ENCODE measurements at places on chromosomes 6 and 20. TPM values are rescaled to one million over a fixed set of nuclear protein-coding genes. Genes with fewer than 3 reads are reported as not detected.

- no peak for DNase-seq
Measured at GRCh38 chr6:28948782-28949486, 25.1 kb upstream of the TRIM27 start.

- DNase-seq, result no peak
Measured at GRCh38 chr6:36920546-36920945, 34.0 kb upstream of the PI16 start.

- no peak for DNase-seq
Measured at GRCh38 chr6:3391902-3392458, 64.9 kb downstream of the SLC22A23 start.

GRCh38 chr20:57996465-57996864 is 232.0 kb downstream of the ANKRD60 start:
- no peak for DNase-seq

GRCh38 chr6:134733801-134734200 is 216.1 kb downstream of the ALDH8A1 start:
- no peak for DNase-seq

Gene C2
- total RNA-seq, result 2.4 TPM

Gene SASH1
- 35.5 TPM for total RNA-seq

GRCh38 chr6:154878871-154879491 is 116.1 kb upstream of the TIAM2 start:
- DNase-seq, result no peak

DNA sequence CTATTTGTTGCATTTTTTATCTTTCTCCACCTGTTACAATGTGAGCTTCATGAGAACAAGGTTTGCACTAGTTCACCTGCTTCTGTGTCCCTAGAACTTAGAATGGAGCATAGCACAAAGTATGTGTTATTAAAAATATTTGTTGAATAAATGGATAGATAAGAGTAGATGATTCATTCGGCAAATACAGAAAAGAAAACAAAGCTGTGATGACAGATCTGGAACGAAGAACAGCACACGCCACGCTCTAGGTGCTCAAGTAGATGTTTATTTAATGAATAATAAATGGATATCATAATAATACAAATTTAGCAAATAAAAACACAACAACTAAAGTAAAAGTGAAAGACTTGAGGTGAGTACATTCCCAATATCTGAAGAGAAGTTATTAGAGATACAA is 273.1 kb downstream of the HAO1 start:
- DNase-seq, result no peak

GRCh38 chr6:34652263-34652662 is 44.3 kb downstream of the ILRUN start:
- no peak for DNase-seq

Gene GSTA3
- not detected for total RNA-seq

GRCh38 chr20:43977252-43977651 is 62.6 kb downstream of the TOX2 start:
- no peak for DNase-seq

DNA sequence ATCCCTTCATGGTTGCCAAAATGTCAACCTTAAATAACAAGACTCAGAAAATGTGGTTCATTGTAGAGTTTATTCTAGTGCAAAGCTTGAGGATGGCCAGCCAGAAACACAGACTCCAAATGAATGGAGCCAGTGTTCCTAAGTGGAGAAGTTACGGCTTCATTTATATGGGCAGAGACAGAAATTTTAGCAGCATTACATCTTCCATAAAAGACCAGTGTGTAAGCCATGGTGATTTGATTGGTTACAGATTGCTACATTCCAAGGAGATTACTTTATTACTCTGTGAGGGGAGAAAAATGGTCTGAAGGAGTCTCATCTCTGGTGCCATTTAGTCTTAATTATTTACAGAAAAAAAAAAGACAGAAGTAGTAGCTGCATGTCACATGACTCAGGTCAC is 97.8 kb downstream of the OTOR start:
- no peak for DNase-seq

- DNase-seq, result no peak
Measured at GRCh38 chr6:129481706-129482105, 228.3 kb downstream of the ARHGAP18 start.

GRCh38 chr20:19260412-19261090 is 48.1 kb downstream of the SLC24A3 start:
- DNase-seq, result no peak

DNA sequence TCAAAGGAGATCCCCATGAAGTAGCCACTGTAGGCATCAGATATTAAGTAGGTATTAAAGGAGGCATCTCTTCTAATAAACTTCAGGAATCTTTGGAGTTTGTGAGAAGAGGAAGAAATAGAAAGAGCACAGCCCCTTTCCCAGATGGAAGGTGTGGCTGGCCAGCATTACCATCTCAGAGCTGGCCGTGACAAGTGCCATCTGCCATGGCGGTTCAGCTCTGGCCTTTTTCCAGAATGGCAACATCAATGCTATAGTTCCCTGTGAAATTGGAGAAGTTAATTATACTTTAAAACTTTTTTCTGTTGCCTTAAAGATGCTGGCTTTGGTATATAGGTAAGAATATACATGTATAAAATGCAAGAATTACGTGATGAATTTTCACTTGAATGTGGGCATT is 51.9 kb upstream of the MCUR1 start:
- no peak for DNase-seq

GRCh38 chr6:114638341-114638740 is 295.5 kb upstream of the HS3ST5 start:
- DNase-seq, result peak; percentile 30

GRCh38 chr20:46599227-46599987 is 49.0 kb upstream of the OCSTAMP start:
- no peak for DNase-seq

DNA sequence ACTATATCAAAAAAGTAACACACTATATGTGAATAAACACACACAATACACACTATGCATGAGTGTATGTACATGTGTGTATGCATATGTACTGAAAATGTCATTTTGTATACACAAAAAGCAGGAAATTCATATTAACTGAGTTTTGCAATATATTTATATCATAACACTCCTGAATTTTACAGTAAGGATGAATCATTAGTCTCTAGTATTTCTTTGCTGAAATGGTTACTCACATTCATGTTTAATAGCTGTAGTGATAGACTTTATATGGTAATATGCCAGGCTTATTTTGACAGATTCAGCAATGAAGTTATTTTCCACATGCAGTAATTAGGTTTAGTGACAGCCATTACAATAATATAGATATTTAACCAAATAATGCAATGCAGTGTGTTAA is 1216.2 kb upstream of the CITED2 start:
- no peak for DNase-seq

DNA sequence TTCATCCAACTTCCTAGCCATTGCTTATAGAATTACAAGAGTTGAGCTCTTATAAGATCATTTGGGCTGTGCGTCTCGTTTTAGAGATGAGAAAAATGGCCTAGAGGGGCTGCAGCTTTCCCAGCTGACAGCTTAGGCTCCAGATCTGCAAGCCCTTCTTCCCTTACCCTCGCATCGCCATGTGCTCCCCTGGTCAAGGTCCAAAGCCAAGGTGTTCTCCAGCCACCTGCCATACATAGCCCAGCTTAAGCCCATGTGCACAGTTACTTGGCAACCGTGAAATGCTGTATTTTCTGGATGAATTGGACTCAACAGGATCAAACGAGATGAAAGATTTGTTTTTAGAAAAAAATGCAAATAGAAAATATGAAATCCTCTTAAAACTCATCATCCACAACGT is 7.9 kb downstream of the MAP3K4 start:
- DNase-seq, result no peak

Gene IYD
- not detected for total RNA-seq

Gene ZKSCAN3
- total RNA-seq, result 6.2 TPM

- peak; percentile 37 for DNase-seq
Measured at GRCh38 chr6:100475554-100476320, 11.0 kb upstream of the SIM1 start.

- DNase-seq, result peak; percentile 34
Measured at GRCh38 chr6:5084360-5084780, 771 bp upstream of the PPP1R3G start.

DNA sequence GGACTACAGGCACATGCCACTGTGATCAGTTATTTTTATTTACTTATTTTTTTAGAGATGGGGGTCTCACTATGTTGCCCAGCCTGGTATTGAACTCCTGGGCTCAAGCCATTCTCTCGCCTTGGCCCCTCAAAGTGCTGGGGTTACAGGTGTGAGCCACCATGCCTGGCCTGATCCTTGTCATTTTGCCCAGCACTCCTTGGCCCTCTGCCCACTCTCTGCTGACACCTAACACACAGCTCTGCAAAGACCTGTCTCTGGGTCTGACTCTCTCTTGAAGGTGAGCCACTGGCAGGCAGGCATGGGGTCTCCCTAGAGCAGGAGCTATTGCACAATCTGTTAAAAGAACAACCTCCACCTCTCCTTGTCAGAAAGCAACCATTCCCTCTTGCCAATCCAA is 155.6 kb downstream of the ZFP64 start:
- no peak for DNase-seq

Gene CCDC28A
- 10.1 TPM for total RNA-seq

DNA sequence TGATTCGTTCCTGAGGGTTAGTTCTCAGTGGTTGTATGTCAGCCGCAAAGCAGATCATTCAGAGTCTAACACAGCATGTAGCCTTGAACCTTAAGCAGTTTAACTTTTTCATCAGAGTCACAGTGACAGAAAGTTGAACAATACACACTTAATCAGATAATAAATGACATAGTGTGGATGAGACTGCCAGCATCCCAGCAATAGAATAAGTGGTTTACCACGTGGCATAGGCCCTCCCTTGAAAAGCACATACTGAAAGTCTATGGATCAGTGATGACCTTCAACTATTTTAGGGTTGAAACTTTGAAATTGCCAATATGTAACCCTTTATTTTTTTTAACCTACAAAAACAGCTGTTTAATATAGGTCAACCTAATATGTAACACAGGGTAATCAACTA is 265.3 kb downstream of the ARHGAP18 start:
- no peak for DNase-seq

GRCh38 chr6:166420351-166420750 is 37.6 kb upstream of the MPC1 start:
- no peak for DNase-seq

Gene GPR63
- total RNA-seq, result 1.9 TPM

Gene FRK
- 14.4 TPM for total RNA-seq

Gene C6orf89
- total RNA-seq, result 40.1 TPM

Gene NKAPL
- total RNA-seq, result not detected

DNA sequence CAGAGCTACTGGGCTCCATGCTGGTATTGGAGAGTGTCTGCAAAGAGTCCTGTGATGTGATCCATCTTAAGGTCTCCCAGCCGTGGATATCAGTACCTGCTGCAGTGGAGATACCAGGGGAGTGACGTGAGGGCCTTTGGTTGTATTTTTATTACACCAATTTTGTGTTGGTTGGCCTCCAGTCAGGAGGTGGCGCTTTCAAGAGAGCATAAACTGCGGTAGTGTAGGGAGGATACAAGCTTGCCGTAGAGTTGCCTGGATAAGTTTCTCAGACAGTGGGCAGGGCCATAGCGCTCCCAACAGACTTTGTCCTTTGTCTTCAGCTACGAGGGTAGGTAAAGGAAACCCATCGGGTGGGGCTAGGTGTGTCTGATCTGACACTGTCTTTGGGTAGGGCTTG is 113.0 kb upstream of the CEP162 start:
- DNase-seq, result no peak

Gene SLC32A1
- not detected for total RNA-seq

GRCh38 chr20:36307412-36308325 is 1.5 kb downstream of the DLGAP4 start:
- DNase-seq, result no peak

- no peak for DNase-seq
Measured at GRCh38 chr6:69383627-69384026, 413.2 kb downstream of the LMBRD1 start.

Gene MAS1
- total RNA-seq, result not detected

DNA sequence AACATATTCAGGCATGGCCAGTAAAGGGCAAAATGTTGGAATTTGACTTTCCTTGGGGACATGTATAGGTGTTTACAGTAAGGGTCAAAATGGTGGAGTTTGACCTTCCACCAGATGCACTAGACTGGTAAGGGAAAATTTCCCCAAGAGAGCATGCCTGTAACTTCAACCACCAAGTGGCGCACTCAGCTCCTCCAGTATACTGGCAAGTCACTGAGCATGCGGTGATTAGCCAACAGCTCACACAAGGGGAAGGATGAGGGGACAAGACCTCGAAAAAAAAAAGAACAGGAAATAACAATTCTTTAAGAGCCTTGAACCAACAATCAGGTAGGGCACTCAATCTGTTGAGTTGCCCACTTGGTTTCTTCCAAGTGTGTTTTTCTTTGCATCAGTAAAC is 140.9 kb downstream of the EYS start:
- no peak for DNase-seq

GRCh38 chr6:64811119-64811518 is 895.9 kb downstream of the EYS start:
- no peak for DNase-seq

Gene NINL
- 19.6 TPM for total RNA-seq

- no peak for DNase-seq
Measured at GRCh38 chr6:17610835-17611234, 10.7 kb downstream of the FAM8A1 start.

DNA sequence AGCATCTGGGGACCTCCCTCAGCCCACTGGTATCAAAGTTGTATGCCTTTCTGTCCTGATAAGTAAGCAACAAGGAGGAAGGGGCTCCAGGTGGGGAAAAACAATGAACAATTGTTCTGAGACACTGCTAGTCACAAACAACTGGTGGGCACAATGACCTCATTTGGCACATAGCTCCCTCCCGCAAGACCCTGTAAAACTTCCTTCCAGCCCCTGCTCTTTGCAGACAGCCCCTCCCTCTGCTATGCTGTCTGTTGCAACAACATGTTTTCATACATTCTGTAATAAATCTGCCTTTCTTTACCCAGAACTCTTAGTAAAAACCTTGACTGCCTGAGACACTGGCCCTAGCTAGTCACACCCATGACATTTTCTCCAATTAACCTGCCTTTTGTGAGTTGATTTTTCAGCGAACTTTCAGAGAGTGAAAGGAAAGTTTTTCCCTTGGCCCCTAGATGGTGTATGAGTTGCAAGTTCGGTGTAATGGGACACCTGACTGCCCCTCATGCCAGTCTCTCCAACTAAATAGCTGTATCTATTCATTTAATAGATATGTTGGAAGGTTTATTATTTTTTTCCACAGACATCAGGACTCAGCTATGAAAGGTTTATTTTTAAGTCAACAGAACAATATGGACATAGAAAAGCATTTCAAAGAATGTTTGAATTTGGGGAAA is 142.3 kb upstream of the SLC22A16 start:
- peak; percentile 39 for DNase-seq

GRCh38 chr6:160510199-160510598 is 153.9 kb downstream of the LPA start:
- DNase-seq, result no peak

DNA sequence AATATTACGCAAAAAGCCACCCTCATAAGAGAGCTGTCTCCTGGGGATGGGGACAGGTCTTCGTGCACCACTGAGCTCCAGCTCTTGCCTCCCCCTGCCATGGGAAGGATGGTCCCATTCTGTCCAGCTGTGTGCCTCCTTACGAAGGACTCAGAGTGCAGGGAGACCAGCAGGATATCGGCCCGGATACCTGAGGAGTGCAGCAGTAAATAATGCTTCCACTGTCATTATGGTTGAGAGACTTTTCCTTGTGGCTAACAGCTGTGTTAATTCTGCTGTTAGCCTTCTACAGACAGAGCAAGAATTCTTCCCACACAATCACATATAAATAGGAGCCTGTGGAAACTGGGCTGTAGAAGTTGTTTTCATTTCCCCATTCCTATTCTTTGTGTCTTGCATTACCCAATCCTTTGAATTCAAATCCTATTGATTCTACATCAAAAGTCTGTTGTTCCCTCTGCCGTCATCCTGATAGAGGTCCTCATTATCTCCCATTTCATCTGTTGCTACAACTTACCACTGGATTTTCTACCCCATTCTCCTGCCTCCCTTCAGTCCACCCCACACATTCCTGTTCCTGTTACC is 364.6 kb upstream of the SOX4 start:
- no peak for DNase-seq

Gene TJAP1
- total RNA-seq, result 60.9 TPM

Gene TXLNB
- not detected for total RNA-seq

Measured in PC-9 (cell line).